ENCODE measurements at places on chromosomes 11 and 22.
A peak's percentile ranks its signal among the peaks of the same experiment; 100 is the strongest.

DNA sequence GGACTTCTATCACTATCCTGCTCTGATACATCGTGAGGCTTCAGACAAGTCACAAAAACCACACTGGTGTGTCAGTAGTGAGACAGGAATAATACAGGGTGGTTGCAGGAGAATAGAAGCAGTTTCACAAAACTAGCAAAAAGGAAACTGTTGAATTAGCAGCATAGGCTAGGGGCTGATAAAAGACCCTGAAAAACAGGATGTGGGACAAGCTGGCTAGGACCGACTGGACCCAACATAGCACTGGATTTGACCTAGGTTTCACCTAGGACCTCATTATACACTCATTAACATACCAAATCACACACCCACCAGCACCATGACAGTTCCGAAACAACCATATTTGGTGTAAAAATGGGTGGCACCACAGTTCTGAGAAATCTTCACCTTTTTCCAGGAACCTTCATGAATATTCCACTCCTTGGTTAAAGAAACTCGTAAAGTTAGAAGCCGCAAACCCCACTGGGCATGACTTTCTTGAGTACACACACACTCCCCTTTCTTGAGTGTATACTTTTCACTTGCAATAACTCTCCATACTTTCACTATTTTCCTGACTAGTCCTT, 76.2 kb downstream of the SLC1A2 start:
- DNase-seq: no peak

DNA sequence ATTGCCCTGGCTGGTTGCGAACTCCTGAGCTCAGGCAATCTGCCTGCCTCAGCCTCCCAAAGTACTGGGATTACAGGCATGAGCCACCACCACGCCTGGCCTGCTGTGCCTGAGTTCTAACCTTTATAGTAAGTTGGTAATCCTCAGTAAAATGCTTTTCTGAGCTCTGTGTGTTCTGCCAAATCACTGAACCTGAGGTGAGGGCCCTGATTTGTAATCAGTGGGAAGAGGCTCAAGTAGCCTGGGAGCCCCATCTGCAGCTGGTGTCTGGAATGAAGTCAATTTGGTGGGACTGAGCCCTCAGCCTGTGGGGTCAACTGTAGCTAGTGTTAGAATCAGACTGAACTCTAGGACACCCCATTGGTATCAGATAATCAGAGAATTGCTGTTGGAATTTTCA, 72.6 kb upstream of the PARVG start:
- DNase-seq: no peak

DNA sequence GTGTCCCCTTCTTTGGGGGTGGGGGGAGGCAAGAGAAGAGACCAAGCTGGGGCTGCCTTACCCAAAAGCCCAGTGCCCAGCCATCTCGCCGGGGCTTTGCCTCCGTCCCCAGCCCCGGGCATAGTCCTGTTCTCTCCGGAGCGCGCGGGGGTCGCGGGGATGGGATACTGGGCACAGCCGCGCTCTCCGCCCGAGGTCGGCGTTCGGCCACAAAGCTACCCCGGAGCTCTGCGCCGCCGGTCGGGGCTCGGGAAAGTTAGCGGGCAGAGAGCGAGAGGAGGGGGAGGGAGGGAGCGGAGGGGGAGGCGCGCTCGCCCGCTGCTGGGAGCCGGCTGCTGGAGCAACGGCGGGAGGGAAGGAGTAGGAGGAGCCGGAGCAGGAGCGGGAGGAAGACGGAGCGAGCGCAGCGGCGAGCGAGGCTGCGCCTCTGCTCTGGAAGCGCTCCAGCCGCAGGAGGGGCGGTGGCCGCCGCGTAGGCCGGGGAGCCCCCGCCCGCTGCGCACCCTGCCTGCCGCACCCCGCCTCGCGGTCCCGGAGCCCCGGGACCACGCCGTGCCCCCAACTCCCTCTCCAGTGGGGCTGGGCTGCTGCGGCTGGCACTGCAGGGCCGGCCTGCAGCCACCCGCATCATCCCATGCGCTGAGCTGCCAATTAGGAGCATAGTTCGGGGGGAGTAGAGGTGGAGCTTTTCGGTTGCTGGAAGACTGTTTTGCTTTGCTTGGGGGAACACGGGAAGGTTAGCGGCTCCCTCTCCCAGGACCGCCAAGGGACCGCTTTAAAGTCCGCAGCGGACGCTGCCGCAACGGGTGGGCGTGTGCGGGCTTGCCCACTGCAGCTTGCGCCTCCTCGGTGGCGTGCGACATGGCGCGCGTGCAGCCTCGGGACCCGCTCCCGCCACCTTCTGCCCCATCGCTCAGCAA, at the start of gene SCN4B:
TSS of gene SCN4B (minus strand) at position 272 of the 920 bp plus-strand sequence. CDS start at position 122, 150 bp downstream.
- no peak for DNase-seq

GRCh38 chr11:96045622-96046456, 121.9 kb upstream of the MTMR2 start:
- DNase-seq: no peak

DNA sequence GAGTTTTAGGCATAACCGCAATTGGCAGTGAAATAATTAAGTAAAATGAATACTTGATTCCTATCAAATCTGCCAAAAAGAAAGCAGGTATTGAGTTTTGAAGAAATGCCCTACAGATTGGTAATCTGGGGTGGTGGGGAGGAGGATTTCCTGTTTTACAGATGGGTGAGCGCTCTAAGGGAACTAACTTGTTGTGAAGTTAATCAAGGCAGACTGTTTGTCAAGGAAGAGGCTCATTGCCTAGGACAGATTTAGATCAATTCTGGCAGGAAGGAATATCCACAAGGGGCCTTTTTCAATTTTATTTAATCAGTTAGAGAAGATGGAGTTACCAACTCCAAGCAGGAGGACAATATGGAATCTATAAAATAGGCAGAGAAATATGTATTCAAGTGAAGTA, 271.5 kb upstream of the CCDC90B start:
- no peak for DNase-seq

- DNase-seq: no peak
These were observed 592.5 kb downstream of the INSC start for GRCh38 chr11:15707194-15707593.

DNA sequence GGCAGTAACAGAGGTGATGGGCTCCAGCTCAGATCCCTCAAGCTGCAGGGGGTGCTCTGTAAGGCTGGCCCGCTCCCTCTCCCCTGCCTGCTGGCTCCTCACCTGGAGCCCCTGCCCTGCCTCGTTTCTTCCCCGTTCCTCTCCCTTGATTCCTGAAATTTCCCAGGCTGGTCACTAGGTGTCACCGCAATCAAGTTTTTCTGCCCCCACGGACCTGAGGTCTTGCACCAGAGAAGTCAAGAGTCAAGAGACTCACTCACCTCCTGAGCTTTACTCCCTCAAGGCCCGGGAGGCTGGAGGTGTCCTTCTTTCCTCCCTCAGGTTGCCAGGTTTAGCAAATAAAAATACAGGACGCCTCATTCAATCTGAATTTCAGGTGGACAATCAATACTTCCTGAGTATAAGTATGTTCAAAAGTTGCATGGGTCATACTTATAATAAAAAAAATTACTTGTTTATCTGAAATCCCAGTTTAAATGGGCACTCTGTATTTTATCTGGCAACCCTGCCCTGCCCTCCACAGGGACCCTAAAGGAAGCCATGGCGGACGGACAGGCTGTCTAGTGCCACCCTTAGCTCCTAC, 69.2 kb downstream of the SCUBE1 start:
- DNase-seq: no peak

DNA sequence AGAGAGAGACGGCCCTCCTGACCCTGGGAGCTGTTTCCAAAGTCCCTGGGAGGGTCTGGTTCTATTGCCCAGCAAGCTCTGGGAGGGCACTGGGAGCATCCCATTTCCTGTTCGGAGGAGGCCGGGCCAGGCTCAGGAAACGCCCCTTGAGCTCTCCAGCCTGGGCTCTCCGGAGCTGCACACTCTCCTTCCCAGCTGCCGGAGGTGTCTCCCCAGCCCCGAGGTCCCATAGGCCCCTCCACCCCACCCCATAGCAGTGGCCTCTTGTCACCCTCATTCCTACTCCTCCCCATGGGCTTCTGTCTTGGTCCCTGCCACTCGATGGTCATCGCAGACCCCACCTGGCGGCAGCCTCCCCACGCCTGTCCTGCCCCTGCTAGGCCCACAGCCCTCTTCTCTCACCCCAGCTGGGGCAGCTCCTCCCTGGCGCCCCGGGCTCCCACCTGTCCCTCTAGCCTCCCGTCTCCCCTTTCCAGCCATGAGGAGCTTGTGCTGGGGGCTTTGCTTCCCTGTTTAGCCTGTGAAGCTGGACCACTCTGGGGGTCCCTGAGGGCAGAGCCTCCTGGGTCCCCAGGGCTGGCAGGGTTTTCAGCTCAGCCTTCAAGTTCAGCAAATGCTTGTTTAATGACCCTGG, 2.8 kb downstream of the TSPAN32 start:
- DNase-seq: no peak

DNA sequence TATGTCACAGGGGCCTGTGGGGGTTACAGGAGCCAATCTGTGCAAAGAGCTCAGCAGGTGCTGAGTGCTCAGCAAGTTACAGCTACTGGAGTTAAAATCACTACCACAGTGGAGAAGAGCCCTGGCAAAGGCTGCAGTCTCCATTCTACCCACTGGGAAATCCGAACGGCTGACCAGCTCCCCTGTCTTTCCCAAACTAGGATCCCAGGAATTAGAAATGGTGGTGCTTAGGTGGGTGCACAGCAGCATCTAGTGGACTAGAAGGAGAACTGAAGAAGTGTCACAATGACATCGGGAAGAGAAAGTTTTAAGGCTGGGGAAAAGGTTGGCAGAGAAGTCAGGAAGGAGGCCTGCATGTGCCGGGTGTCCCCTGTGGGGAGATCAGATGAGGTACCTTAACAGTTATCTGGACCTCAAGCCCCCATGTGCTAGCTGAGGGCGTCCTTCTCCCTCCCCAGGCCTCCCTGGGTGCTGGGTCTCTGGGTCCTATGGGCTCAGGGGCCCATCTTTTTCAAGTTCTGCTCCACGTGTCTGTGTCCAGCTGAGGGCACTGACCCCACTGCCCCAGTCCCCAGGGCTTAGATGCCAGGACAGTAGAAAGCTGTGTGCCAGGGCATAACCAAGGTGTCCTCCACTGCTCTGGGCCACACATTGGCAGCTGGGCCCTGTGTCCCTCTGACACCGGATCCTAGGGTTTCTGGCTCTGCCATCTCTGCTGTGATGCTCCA, 1.9 kb downstream of the PIWIL3 start:
- DNase-seq: peak; percentile 4

GRCh38 chr11:115652094-115652493, 147.9 kb upstream of the CADM1 start:
- no peak for DNase-seq
